ENCODE measurements at places on chromosomes 1 and 21. TPM values are rescaled to one million over a fixed set of nuclear protein-coding genes. Genes with fewer than 3 reads are reported as not detected.

GRCh38 chr21:46344219-46344915 is 20.4 kb downstream of the PCNT start:
- no peak overlapping the region for H3K27ac ChIP-seq
- no peaks in the 10 kb centered on the region for H3K27me3 ChIP-seq
- H3K36me3 ChIP-seq, result peaks cover 42% of the 10 kb centered on the region
- DNase-seq, result no peak
- H3K4me3 ChIP-seq, result no peak overlapping the region

GRCh38 chr1:183654706-183655105 is 1.6 kb upstream of the APOBEC4 start:
- DNase-seq, result no peak
- peak overlapping the region; percentile 50 for H3K27ac ChIP-seq
- no peaks in the 10 kb centered on the region for H3K27me3 ChIP-seq
- no peaks in the 10 kb centered on the region for H3K36me3 ChIP-seq
- peaks cover 42% of the 10 kb centered on the region for H3K4me1 ChIP-seq

GRCh38 chr1:15343729-15344128 is 66.0 kb upstream of the EFHD2 start:
- no peak overlapping the region for H3K27ac ChIP-seq
- peaks cover 9% of the 10 kb centered on the region for H3K4me1 ChIP-seq
- H3K36me3 ChIP-seq, result no peaks in the 10 kb centered on the region
- H3K4me3 ChIP-seq, result no peak overlapping the region
- no peaks in the 10 kb centered on the region for H3K27me3 ChIP-seq

DNA sequence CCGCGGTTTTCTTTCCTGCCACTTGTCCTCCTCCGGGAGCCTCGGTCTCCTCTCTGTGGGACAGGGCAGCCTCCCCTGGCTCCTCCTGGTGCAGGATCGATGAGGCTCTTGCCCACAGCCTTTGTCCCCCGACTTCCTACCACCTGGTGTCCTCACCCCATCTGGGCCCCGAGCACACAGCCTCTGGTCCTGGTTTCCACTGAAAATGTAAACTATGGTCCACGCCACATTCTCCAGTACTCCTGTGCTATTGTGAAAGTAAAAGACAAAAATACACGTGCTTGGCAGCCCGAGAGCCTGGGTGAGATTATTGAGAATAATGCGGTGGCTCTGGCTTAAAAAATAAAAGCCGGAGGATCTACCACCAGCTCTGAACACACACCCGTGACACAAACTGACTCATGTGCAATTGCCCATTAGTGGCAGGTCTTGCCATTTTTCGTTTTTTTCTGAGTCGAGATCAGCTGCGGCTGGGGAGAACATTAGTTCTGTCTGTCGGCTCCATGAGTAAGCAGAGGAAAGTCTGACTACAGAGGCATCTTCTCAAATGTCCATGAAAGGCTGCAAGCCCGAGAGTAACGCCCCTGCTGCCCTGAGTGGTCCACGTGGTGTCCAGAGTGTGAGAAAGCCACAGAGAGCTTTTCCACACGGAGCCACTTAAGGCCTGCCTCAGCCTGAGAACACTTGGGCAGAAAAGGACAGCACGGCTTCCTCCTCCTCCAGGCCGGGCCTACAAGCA is 5.7 kb upstream of the COL6A2 start:
- no peak for DNase-seq
- H3K36me3 ChIP-seq, result no peaks in the 10 kb centered on the region
- H3K4me1 ChIP-seq, result no peaks in the 10 kb centered on the region
- no peaks in the 10 kb centered on the region for H3K27me3 ChIP-seq

GRCh38 chr21:41428847-41429246 is 2.8 kb downstream of the MX1 start:
- H3K27ac ChIP-seq, result no peak overlapping the region
- no peaks in the 10 kb centered on the region for H3K4me1 ChIP-seq
- H3K4me3 ChIP-seq, result no peak overlapping the region
- no peaks in the 10 kb centered on the region for H3K36me3 ChIP-seq
- no peak for DNase-seq

GRCh38 chr21:26811482-26811881 is 33.7 kb downstream of the ADAMTS1 start:
- no peak overlapping the region for H3K4me3 ChIP-seq
- H3K27ac ChIP-seq, result no peak overlapping the region
- no peak for DNase-seq
- no peaks in the 10 kb centered on the region for H3K36me3 ChIP-seq
- no peaks in the 10 kb centered on the region for H3K27me3 ChIP-seq

DNA sequence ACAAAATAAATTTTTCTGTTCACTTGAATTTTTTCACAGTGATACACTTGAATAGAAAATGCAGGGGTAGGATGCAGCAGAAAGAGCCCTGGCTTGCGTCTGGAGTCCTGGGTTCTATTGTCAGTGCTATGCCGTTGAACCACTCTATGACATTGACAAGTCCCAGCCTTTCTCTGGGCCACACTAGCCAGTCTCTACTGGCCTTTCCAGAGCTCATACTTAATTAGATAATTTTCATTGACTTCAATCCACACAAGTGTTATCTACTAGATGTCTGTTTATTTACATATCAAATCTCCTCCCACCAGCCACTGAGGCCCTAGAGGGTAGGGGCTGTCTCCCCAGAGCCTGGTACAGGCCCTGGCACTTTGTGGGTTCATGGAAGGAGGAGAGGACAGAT is 15.5 kb upstream of the CELA3B start:
- no peak overlapping the region for H3K27ac ChIP-seq
- no peak for DNase-seq
- no peak overlapping the region for H3K4me3 ChIP-seq

DNA sequence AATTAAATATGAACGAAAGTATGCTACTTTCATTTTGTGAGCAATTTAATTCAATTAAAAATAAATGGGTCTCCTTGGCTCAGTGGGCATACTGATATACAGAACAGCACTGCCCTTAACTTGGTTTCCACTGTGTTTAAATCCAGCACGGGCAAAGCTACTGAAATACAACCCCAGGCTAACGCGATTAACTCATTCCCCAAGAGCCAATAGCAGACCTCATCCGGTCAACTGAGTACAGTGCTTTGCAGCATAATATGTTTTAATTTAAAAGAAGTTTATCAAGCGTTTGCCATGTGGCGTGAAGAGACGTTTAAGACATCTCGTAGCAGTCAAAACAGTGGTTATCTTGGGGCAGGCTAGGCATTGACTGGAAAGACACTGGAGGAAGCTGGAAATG is 118.6 kb downstream of the PROX1 start:
- H3K4me3 ChIP-seq, result no peak overlapping the region
- no peak overlapping the region for H3K27ac ChIP-seq
- H3K36me3 ChIP-seq, result no peaks in the 10 kb centered on the region
- no peaks in the 10 kb centered on the region for H3K4me1 ChIP-seq

GRCh38 chr21:36691555-36692041 is 7.3 kb upstream of the SIM2 start:
- no peaks in the 10 kb centered on the region for H3K27me3 ChIP-seq
- H3K36me3 ChIP-seq, result peaks cover 4% of the 10 kb centered on the region
- H3K4me3 ChIP-seq, result no peak overlapping the region

DNA sequence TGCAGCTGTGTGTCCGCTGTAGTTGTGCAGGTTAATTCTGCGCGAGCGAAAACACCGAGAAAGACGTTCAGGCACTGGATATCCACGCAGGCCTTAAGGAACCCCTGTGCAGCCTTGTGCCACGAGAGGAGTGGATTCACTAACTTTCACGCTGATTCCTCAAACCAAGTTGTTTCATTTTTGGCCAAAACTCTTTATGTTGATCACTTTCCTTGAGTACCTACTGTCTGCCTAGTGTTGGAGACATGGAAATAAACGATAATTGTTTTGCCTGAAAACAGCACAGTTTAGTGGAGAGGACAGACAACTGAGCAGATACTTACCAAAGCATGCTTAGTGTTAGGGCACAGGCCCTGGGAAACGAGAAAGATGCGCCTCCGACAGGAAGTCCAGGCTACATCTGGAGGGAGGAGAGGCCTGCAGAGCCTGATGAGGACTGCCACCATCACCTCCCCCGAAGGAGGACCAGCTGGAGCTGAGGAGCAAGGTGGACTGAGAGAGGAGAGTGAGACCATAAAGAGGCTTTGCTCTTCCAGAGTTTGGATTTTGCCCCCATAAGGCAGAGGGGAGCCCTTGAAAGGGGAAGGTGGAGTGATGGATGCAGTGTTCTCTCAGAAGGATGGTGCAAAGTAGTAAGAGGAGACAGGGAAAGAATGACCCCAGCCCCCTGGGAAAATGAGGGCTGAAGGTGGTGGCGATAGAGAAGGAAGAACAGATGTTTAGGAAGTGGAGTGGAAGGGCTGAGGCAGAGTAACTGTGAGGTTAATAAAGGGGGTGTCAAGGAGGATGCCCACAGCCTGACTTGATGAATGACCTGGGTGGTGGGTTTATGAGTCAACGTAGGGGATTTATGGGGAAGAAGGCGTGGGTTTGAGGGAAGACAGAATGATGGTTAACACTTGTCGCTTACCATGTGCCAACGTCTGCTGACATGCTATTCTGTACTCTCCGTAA is 956 bp upstream of the SCAF4 start:
- peak overlapping the region; percentile 98 for H3K4me3 ChIP-seq
- peak overlapping the region; percentile 96 for H3K27ac ChIP-seq
- no peaks in the 10 kb centered on the region for H3K27me3 ChIP-seq
- H3K36me3 ChIP-seq, result no peaks in the 10 kb centered on the region
- no peak for DNase-seq

- H3K27me3 ChIP-seq, result no peaks in the 10 kb centered on the region
- no peaks in the 10 kb centered on the region for H3K4me1 ChIP-seq
- H3K36me3 ChIP-seq, result no peaks in the 10 kb centered on the region
- no peak overlapping the region for H3K4me3 ChIP-seq
- H3K27ac ChIP-seq, result no peak overlapping the region
- DNase-seq, result no peak
These were observed 294.6 kb downstream of the TTLL7 start for GRCh38 chr1:83704350-83704749.

DNA sequence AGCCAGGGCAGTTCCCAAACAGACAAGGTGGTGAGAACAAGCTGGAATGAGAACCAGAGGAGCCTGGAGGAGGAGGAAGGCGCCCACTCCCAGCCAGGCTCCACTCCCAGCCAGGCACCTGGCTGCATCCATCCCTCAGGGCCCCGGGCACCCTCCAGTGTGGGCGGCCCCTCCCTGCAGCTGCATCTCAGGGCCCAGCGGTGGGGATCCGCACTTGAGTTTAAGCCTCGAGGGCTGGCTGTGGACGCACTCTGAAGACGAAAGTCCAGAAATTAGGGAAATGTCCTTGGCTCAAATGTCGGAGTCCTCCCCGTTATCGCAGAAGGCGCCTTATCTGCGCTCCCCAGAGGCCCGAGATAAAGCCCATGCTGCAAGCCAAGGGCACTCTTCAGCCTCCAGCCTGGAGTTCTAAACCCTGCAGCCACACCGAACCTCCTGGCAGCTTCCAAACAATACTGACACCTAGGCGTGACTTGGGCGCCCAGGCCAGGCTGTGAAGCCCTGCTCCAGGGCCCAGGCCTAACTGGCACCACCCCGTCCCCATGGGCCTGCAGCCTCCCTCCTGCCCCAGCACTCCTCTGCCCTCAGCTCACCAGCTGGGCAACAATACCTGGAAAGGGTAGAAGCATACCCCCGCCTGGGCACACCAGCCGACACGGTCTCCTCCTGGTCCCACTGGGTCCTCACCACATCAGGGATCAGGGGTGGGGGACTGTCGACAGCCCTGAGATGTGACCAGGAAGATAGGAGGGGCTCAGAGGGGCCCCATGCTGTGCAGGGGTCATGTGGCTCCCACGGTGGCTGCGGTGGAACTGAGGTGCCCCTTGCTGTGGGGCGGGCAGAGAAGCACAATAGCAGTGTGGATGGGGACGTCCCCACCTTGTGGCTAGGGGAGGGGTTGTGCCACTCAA is 184.8 kb upstream of the VAMP3 start:
- H3K4me1 ChIP-seq, result no peaks in the 10 kb centered on the region
- no peak overlapping the region for H3K27ac ChIP-seq
- no peak for DNase-seq
- H3K36me3 ChIP-seq, result no peaks in the 10 kb centered on the region

GRCh38 chr1:36585569-36586548 is 103.1 kb upstream of the CSF3R start:
- H3K27me3 ChIP-seq, result peaks cover 37% of the 10 kb centered on the region
- H3K27ac ChIP-seq, result no peak overlapping the region
- H3K4me3 ChIP-seq, result no peak overlapping the region
- DNase-seq, result peak; percentile 9
- H3K36me3 ChIP-seq, result no peaks in the 10 kb centered on the region

DNA sequence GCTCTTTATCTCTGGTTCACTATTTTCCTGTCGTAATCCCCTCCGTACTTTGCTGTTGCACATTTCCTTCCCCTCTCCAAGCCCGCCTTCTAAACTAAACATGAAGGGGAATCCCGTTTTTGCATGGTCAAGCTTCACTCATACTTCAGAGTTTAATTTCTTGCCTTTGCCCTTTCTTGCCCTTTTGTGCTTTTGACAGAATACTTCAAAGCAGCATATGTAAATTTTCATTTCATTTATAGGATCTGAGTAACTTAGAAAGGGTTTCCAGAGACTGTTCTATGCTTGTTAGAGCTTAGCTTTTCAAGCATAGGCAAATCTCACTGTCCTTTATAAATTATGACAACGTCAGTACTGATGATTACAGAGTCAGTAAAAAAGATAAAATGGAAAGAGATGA is 27.7 kb downstream of the SPATA45 start:
- H3K27me3 ChIP-seq, result no peaks in the 10 kb centered on the region
- H3K4me3 ChIP-seq, result no peak overlapping the region
- H3K4me1 ChIP-seq, result no peaks in the 10 kb centered on the region
- no peak for DNase-seq

DNA sequence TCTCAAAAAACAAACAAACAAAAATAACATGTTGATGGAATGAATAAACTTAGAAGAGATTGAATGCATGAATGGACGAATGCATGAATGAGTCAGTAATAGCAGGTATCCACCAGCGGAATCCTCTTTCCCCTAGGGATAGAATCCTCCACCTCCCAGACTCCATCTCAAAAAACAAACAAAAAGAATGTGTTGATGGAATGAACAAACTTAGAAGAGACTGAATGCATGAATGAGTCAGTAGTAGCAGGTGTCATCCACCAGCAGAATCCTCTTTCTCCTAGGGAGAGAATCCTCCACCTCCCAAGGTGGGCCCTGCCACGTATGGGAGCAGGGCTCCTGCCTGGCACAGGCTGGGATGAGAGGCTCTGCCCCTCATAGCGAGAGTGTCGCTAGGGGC is 26.8 kb upstream of the RNF19B start:
- no peaks in the 10 kb centered on the region for H3K4me1 ChIP-seq
- H3K27me3 ChIP-seq, result no peaks in the 10 kb centered on the region
- H3K27ac ChIP-seq, result no peak overlapping the region

Gene TNFRSF9
- total RNA-seq, result 1.4 TPM

Gene EVA1B
- total RNA-seq, result 6.2 TPM

Gene DNALI1
- total RNA-seq, result 6.3 TPM

Gene ZFP69
- 6.7 TPM for total RNA-seq

Gene CDA
- not detected for total RNA-seq

Gene NHLH1
- 0.55 TPM for total RNA-seq

Data from A673 (cell line).